CD4-positive, alpha-beta T cell treated with Interleukin-6 for 4 hours (primary cell): ENCODE measurements at places on chromosomes 2 and 18.

- DNase-seq, result no peak
These were observed 243.8 kb downstream of the XIRP2 start for GRCh38 chr2:167132066-167132465.

GRCh38 chr2:122034777-122035176 lies 279.3 kb downstream of the TSN start:
- DNase-seq, result no peak

GRCh38 chr2:24439280-24439970 lies 51.6 kb upstream of the NCOA1 start:
- DNase-seq, result no peak

DNA sequence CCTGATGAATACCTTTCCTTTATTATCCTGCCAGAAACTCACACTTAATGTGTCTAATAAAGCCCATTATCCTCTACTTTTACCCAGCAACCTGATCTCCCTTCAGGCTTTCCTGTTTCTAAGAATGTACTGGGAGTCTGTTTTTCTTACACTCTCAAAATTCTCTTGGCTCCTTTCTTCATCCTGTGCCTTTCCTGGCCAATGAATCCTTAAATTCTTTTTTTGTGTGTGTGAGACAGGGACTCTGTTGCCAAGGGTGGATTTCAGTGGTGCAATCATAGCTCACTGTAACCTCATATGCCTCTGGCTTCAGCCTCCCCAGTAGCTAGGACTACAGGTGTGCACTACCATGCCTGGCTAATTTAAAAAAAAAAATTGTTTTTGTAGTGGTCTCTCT lies 72.7 kb downstream of the MAP2 start:
- DNase-seq, result no peak

- DNase-seq, result no peak
These were observed 39.1 kb downstream of the NFATC1 start for GRCh38 chr18:79434607-79435401.

- no peak for DNase-seq
These were observed 17.6 kb upstream of the CHST9 start for GRCh38 chr18:27202741-27203140.

DNA sequence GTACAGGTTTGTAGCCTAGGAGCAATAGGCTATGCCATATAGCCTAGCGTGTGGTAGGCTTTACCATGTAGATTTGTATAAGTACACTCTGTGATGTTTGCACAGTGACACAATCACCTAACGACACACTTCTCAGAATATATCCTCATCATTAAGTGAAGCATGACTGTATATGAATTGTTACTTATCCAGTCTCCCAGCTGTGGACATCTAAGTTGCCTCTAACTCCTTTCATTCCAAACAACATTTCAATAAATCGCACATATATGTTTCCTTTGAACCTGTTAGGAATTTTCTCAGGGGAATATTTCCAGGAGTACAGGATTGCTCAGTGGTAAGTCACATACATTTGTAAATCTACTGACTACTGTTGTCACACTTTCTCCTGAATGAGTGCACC lies 90.0 kb downstream of the ARHGAP15 start:
- no peak for DNase-seq

GRCh38 chr18:23227726-23228070 lies 92.4 kb downstream of the CABLES1 start:
- DNase-seq, result no peak

DNA sequence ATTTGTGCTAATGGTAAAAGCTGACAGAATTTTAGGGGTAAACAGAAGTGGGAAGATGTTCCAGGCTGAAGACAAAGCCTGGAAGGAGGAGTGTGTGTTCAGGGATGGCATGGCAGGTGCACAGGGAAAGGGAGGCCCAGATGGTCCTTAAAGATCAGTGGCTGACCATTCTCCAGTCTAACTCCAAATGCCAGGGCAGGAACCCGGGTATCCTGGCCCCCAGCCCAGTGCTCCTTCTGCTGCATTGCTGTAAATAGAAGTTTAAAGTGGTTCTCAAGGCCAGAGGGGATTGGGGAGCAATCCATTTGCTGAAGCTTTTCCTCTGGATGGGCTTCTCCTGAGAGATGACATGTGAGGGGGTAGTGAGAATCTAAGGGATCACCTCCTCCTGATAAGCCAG lies 158.6 kb downstream of the CTIF start:
- no peak for DNase-seq

- DNase-seq, result no peak
These were observed 242.6 kb upstream of the KCNJ3 start for GRCh38 chr2:154455866-154456265.

GRCh38 chr18:79519751-79520477 lies 124.2 kb downstream of the NFATC1 start:
- DNase-seq, result peak; percentile 73

DNA sequence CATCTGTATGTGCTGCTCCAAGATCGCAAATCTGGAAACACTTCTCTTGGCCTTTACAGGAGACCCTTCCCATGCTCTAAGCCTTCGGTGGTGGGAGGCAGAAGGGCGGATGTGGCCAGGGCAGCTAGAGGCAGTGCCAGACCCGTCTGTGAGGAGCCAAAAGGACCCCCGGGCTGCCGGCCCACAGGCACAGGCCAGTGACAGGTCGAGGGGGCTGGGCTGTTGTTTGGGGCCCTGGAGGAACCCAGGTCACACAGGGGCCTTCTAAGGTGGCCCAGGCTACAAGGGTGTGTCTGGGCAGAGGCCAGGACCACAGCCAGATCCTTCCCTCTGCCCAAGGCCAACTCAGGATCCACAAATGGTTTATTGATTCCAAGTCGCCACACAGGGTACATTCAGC lies 49.4 kb downstream of the SLC66A2 start:
- no peak for DNase-seq
